ENCODE measurements at places on chromosomes 2 and 18. TPM values are rescaled to one million over a fixed set of nuclear protein-coding genes. Genes with fewer than 3 reads are reported as not detected.

- no peaks in the 10 kb centered on the region for H3K36me3 ChIP-seq
- H3K4me1 ChIP-seq, result no peaks in the 10 kb centered on the region
- H3K27me3 ChIP-seq, result no peaks in the 10 kb centered on the region
- no peak overlapping the region for H3K27ac ChIP-seq
- no peak for DNase-seq
Observed at GRCh38 chr18:28766027-28766426, 589.1 kb upstream of the CDH2 start.

DNA sequence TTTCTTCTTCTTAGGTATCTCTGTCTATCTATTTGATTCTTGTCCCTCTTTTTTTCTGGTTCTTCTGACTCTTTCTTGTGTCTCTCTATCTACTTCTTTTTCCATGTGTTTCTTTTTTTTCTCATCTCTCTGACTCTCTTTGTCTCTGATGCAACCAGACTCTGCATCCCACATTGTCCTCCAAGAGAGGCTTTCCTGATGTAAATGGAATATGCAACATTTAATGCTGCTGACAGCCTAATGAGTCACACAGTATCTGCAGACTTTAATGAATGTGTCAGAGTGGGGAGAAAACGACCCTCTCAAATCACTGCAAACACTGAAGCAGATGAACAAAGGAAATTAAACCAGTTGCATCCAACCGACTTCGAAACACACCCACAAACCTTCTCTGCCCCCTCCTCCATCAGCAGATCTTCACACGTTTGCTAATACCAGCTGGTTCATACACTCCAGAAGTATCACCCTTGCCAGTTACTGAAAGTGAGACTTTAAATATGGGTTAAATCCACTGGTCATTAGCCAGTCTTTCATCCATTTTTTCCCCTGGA lies 351.5 kb downstream of the TXNL1 start:
- no peak for DNase-seq
- no peaks in the 10 kb centered on the region for H3K4me1 ChIP-seq

GRCh38 chr18:35289293-35289692 lies 736 bp downstream of the ZSCAN30 start:
- peaks cover 27% of the 10 kb centered on the region for H3K4me1 ChIP-seq
- H3K27ac ChIP-seq, result peak overlapping the region; percentile 77
- H3K36me3 ChIP-seq, result no peaks in the 10 kb centered on the region
- no peaks in the 10 kb centered on the region for H3K27me3 ChIP-seq
- DNase-seq, result no peak
- H3K4me3 ChIP-seq, result peak overlapping the region; percentile 66

GRCh38 chr2:152450176-152450575 lies 115.2 kb downstream of the FMNL2 start:
- no peaks in the 10 kb centered on the region for H3K27me3 ChIP-seq
- peaks cover 22% of the 10 kb centered on the region for H3K4me1 ChIP-seq
- H3K4me3 ChIP-seq, result no peak overlapping the region
- H3K36me3 ChIP-seq, result no peaks in the 10 kb centered on the region
- no peak overlapping the region for H3K27ac ChIP-seq

GRCh38 chr2:225599856-225600255 lies 200.3 kb downstream of the NYAP2 start:
- no peaks in the 10 kb centered on the region for H3K27me3 ChIP-seq
- no peak overlapping the region for H3K4me3 ChIP-seq
- H3K4me1 ChIP-seq, result no peaks in the 10 kb centered on the region

DNA sequence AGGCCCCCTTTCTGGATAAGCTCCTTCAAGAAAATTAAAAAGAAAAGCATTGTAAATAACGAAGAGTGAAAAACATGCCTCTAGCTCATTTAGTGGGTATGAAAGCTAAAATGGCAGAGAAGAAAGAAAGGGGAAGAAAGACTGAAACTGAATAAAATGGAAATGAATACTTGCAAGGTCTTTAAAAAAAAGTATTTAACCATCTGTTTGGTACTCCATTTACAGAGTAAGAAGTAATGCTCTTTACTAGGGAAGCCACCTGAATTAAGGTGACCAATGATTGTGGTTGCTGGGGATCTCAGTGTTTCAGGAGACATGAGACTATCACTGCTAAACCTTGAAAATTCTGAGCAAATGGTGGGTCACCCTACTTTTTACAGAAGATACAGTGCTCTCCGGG lies 17.7 kb upstream of the ARL5A start:
- DNase-seq, result no peak
- H3K4me1 ChIP-seq, result no peaks in the 10 kb centered on the region
- no peaks in the 10 kb centered on the region for H3K27me3 ChIP-seq
- H3K4me3 ChIP-seq, result no peak overlapping the region
- no peak overlapping the region for H3K27ac ChIP-seq
- no peaks in the 10 kb centered on the region for H3K36me3 ChIP-seq

DNA sequence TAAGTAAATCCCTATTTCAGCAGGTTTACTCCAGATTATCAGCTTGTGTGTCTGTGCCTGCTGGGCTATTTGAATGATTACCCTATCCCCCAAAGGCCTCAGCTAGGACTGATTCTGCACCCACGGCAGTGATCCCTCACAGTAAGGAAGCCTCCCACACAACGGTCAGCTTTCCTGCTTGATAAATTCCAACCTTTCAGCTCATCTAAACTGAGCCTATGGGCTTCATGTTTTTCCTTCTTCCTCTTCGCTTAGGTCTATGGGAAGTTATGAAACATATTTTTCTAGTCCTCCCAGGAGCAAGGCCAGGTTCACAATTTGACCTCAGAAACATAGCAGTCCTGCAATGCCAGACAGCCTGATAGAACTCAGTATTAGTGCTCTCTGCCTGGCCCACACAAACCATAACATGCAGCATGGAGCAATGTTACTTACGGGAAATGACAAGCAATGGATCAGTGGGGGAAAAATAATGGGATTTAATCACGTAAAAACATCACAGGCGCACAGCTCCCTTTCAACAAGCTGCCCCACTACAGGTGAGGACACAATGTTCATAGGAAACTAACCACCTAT lies 170.9 kb downstream of the ZNF521 start:
- no peak overlapping the region for H3K4me3 ChIP-seq
- no peak overlapping the region for H3K27ac ChIP-seq
- H3K36me3 ChIP-seq, result no peaks in the 10 kb centered on the region

DNA sequence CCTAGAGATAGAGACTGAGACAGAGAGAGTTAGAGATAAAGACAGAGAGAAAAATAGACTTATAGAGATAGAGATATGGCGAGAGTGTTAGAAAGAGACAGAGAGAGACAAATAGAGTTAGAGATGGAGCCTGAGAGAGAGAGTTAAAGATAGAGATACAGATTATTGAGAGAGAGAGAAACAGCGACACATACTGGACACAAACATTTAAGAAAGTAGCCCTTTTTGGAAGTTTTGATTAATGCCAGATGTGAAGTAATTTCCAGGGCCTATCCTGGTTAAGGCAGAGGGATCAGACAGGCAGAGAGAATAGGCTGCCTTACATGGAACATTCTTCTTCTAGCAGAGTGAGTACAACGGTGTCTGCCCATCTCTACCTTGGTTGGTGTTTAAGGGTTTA lies 311.6 kb upstream of the CDH7 start:
- H3K4me3 ChIP-seq, result no peak overlapping the region
- H3K4me1 ChIP-seq, result no peaks in the 10 kb centered on the region
- DNase-seq, result no peak
- H3K27me3 ChIP-seq, result no peaks in the 10 kb centered on the region

DNA sequence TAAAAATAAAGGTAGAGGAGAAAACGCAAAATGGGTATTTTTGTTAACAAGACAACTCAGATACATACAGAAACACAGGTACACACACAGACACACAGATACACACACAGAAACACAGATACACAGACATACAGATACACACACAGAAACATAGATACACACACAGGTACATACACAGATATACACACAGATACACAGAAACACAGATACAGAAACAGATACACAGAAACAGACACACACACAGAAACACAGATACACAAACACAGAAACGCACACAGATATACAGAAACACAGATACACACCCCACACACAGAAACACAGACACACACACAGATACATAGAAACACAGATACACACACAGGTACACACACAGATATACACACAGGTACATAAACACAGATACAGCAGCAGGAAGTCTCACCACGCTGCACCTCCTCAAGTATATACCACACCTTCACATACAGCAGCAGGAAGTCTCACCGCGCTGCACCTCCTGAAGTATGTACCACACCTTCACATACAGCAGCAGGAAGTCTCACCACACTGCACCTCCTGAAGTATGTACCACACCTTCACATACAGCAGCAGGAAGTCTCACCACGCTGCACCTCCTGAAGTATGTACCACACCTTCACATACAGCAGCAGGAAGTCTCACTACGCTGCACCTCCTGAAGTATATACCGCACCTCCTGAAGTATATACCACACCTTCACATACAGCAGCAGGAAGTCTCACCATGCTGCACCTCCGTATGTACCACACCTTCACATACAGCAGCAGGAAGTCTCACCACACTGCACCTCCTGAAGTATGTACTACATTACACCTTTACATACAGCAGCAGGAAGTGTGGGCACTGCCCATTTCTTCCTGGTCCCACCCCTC lies 250.5 kb downstream of the HDAC4 start:
- no peak for DNase-seq
- no peaks in the 10 kb centered on the region for H3K27me3 ChIP-seq
- peaks cover 18% of the 10 kb centered on the region for H3K36me3 ChIP-seq
- H3K4me3 ChIP-seq, result no peak overlapping the region

- H3K36me3 ChIP-seq, result no peaks in the 10 kb centered on the region
- H3K27ac ChIP-seq, result no peak overlapping the region
- H3K4me1 ChIP-seq, result peaks cover 4% of the 10 kb centered on the region
- no peak for DNase-seq
- no peaks in the 10 kb centered on the region for H3K27me3 ChIP-seq
- H3K4me3 ChIP-seq, result no peak overlapping the region
Observed at GRCh38 chr2:3654011-3654410, 4.0 kb upstream of the ALLC start.

DNA sequence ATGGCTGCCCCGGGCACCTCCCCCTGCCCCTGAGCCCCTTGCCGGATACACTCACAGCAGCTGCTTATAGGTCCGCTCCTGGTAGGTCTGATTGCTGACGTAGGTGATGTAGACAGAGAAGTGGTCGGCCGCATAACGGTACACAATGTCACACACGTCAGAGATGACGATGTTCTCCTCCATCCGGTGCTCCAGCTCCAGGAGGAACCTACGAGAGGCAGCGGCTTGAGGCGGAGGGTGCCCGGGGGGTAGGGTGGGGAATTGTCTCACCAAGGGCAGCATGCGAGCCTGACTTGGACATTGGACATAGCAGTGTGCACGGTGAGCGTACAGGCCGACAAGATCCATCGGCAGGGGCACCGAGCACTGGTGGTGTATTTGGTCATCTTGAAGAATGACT lies 22.8 kb downstream of the SNORC start:
- H3K27me3 ChIP-seq, result no peaks in the 10 kb centered on the region
- DNase-seq, result no peak
- no peak overlapping the region for H3K27ac ChIP-seq
- peaks cover 7% of the 10 kb centered on the region for H3K4me1 ChIP-seq
- no peak overlapping the region for H3K4me3 ChIP-seq
- no peaks in the 10 kb centered on the region for H3K36me3 ChIP-seq

DNA sequence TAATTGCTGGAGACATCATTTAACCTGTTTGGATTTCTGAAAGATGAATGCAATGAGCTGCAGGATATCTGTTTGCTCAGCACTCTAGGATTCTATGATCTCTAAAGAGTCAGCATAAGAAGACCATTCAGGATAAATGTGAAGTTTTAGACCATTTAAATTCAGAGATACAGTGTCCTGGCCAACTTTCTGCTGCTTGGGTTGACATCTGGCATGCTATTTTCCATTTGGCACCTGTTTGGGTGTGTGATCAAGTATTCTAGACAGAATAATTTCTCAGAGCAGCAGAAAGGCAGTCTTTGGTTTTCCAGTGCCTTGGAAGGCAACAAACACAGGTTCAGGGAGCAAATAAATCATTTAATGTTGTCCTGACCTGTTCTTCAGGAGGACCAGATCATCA lies 144.8 kb upstream of the NDUFV2 start:
- H3K36me3 ChIP-seq, result no peaks in the 10 kb centered on the region
- H3K4me1 ChIP-seq, result no peaks in the 10 kb centered on the region
- H3K27me3 ChIP-seq, result no peaks in the 10 kb centered on the region
- DNase-seq, result no peak
- H3K4me3 ChIP-seq, result no peak overlapping the region

- no peaks in the 10 kb centered on the region for H3K27me3 ChIP-seq
- no peak overlapping the region for H3K4me3 ChIP-seq
- H3K36me3 ChIP-seq, result no peaks in the 10 kb centered on the region
- H3K4me1 ChIP-seq, result peaks cover 9% of the 10 kb centered on the region
- no peak for DNase-seq
Observed at GRCh38 chr2:38214209-38214717, 138.3 kb upstream of the CYP1B1 start.

GRCh38 chr2:101972621-101973434 lies 18.9 kb upstream of the IL1R2 start:
- H3K4me3 ChIP-seq, result no peak overlapping the region
- no peaks in the 10 kb centered on the region for H3K27me3 ChIP-seq
- H3K36me3 ChIP-seq, result no peaks in the 10 kb centered on the region
- H3K27ac ChIP-seq, result peak overlapping the region; percentile 66
- H3K4me1 ChIP-seq, result peaks cover 9% of the 10 kb centered on the region
- peak; percentile 78 for DNase-seq

DNA sequence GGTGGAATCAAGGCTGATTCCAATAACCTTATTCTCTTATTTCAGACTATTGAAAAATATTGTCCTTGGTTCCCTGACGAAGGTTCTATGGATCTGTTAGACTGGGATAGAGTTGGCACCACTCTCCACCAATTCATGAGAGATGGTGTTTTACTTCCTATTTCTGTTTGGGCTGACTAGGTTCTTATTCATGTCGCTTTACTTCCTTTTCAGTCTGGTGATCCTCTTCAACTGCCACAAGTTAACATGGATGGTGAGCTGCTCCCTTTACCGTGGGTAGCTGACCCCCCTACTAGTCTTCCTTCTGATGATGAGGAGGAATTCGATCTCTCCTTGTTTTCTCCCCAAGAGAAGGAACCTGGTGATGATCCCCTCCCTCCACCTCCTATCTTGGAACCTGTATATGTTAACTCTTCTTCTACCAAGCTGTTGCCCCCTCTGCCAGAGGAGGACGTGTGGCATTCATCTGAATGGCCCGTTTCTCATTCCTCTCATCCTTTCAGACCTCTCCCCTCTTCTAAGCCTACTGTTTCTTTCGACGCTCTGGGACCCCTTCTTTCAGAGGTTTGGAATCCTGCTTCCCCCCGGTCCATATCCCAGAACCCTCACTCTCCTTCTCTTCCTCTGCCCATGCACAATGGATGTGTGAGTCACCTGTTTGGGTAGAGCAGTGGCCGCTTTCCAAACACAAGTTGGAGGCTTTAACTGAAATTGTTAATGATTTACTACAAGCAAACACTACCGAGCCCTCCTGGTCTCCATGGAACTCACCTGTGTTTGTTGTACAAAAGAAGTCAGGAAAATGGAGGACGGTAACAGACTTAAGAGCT lies 13.5 kb upstream of the CNOT11 start:
- H3K4me1 ChIP-seq, result peaks cover 10% of the 10 kb centered on the region
- no peaks in the 10 kb centered on the region for H3K36me3 ChIP-seq
- no peak for DNase-seq

The TFCP2L1 gene
- total RNA-seq, result 32.7 TPM

The TMEM169 gene
- total RNA-seq, result not detected

The FSHR gene
- not detected for total RNA-seq

The ABHD1 gene
- not detected for total RNA-seq

The KRTCAP3 gene
- total RNA-seq, result 3.9 TPM

The KYNU gene
- total RNA-seq, result 3.7 TPM

The KLHL30 gene
- total RNA-seq, result 0.25 TPM

The IRS1 gene
- 16.9 TPM for total RNA-seq

All from vagina (tissue), 2 donors.